ENCODE measurements at places on chromosomes 13 and 19.
A peak's percentile ranks its signal among the peaks of the same experiment; 100 is the strongest.

DNA sequence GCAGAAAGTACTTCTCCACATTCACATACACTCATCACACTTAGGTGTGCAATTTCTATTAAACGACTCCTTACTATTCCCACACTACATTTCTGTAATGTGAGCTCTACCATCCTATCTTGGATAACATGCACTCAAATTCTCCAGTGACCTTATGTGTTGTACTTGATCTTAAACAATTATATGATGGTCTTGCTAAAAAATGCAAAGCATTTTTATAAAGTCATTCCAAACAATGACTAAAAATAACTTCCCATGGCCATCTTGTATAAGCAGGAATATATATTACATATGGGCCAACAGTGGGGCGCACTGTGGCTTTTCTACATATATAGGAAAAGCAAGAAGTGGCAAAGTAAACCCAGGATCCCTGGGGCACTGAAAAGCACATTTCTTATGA is 155.5 kb downstream of the FLT1 start:
- no peak for DNase-seq

DNA sequence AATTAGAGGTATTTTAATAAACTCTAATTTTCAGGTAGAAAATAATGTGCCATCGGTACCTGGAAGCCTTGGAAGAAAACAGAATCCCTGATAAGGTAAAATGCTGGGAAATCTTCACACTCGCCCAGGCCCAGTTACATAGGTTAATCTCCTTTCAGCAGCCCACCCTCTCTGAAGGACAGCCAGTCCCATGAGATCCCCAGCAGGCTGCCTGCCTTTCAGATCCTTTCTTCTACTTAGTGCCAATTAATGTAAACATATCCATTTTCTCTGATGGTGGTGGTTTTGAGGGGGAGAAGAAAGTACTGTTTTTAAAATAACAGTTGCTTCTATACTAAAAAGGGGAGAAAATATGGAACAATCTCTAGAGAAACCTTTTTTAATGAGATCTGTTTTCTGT is 12.2 kb downstream of the SMAD9 start:
- no peak for DNase-seq

DNA sequence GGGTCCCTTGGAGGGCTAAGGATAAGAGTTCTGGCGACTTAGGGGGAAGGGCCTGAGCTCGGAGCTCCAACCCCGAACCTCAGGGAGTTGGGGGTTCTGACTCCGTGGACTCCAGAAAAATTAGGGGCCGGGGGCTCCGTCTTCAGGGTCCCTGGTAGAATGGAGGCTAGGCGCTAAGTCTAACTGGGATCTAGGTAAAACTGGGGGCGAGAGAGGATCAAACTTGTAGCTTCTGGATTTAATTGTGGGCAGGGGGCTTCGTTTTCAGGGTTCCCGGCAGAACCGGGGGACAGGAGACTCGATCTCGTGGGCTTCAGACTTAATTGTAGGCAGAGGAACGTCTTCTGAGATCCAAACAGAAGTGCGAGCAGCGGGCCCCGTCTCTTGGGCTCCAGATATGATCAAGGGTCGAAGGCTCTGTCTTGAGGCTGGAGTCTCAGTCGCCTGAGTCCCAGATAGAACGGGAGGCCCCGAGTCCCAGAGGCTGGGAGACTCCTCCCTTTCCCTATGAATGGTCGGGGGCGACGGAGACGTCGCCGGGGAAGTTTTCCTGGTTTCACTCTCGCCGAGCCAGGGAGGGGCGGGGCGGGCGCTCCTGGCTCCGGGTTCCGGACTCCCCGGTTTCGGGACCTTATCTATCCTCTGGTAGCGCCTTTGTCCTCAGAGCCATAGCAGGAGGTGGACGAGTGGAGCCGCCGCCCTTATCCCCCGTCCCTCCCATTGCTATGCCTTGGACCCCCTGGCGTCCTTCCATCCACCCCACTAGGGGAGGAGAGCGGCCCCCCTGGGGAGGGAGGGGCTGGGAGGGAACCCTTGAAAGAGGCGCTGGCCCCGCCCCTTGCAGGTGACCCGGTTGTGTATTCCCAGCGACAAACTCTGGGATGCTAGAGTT is 1.3 kb downstream of the NECTIN2 start:
- no peak for DNase-seq

- no peak for DNase-seq
These were observed 70.6 kb upstream of the C13orf46 start for GRCh38 chr13:114044486-114044885.

DNA sequence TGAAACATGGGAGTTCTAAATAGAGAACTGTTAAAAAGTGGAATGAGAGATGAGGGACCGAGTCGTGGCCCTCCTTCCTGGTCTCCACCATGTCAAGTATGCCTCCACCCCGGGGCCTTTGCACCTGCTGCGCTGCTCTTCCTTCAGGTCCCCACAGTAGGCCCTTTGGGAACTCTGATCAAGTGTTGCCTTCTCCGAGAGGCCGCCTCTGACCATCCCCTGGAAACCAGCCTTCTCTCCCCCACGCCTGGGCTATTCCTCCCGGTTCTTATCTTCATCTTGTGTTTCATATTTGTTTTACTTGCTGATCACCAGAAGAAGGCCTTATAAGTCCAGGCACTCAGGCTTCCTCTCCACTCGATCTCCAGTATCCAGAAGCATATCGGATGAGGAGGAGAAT is 40.0 kb downstream of the IRS2 start:
- DNase-seq, result no peak

DNA sequence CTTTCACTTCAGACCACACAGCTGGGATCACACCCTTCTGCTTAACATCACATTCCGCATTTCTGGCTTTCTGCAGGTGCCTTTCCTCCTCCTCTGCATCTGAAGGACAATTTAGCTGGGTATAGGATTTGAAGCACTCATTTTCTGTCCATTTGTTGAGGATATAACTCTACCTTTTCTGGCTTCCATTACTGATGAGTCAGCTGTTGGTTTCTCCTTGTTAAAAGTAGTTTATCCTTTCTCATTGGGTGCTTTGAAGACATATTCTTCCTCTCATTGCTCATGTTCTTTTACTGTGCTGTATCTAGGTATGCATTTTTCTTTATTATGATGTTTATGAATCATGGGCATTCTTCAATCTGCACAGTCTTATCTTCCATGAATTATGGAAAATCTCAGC is 199.3 kb upstream of the SOX1 start:
- DNase-seq, result no peak

GRCh38 chr13:106523576-106523975 is 11.9 kb downstream of the EFNB2 start:
- DNase-seq, result no peak

DNA sequence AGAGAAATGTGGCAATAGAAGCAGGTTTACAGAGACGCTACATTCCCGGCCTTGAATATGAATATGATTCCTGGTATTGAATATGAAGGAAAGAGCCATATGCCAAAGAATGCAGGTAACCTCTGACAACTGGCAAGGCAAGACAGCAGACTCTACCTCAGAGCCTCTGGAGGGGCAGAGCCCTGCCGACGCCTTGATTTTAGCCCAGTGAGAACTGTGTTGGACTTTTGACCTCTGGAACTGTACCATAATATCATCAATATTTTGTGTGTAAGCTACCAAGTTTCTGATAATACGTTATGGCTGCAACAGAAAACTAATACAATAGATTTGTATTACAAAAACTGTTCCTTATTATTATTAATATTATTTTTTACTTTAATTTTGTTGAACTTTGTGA is 219.7 kb downstream of the FGF14 start:
- DNase-seq, result no peak

DNA sequence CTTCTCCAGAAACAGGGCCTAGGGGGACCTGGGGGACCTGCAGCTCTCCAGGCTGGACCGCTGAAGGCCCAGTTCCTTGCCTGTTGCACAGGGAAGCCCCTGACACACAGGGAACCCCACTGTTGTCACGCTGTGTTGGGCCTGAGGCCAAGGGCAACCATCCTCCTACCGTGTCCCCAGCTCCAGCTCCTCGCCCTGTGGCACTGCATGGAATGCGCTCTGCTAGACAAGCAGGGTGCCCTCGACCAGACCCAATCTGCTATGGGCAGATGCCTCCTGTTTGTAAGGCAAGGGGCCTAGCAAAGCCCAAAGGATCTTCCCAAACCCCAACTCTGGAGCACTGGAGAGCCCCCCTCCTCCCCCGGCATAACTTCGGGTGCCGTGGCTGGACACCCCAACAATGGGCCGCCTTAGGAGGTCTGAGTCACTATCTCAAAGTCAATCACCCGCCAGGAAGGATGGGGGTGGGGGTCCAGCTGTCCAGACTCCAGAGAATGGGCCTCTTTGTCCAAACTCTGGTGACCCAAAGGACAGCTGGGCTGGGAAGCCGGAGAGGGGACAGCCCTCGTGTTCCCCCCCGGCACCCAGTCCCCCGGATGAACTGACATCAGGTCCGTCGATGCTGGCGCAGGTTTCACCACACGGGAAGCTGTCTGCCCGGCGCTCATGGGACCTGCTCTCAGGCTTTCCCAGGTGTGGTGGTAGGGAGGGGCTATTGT is 3.7 kb downstream of the BRSK1 start:
- DNase-seq, result no peak

GRCh38 chr19:35766571-35767104 is 8.7 kb downstream of the PROSER3 start:
- no peak for DNase-seq

DNA sequence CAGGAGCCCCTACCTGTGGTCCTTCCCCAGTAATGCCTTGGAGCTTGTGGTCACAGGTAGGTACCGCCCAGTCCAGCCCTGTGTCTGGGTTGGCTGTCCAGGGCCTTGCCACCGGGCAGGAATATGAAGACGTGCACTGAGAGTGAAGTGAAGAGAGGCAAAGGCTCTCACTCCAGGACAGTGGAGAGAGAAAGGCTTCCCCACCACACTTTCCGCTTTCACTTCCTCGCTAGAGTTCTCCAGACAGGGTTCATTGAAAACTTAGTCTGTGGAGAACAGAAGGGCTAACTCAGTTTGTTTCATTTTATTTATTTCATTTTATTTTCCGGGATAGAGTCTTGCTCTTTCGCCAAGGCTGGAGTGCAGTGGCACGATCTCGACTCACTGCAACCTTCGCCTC is 14.2 kb downstream of the FCAR start:
- no peak for DNase-seq

DNA sequence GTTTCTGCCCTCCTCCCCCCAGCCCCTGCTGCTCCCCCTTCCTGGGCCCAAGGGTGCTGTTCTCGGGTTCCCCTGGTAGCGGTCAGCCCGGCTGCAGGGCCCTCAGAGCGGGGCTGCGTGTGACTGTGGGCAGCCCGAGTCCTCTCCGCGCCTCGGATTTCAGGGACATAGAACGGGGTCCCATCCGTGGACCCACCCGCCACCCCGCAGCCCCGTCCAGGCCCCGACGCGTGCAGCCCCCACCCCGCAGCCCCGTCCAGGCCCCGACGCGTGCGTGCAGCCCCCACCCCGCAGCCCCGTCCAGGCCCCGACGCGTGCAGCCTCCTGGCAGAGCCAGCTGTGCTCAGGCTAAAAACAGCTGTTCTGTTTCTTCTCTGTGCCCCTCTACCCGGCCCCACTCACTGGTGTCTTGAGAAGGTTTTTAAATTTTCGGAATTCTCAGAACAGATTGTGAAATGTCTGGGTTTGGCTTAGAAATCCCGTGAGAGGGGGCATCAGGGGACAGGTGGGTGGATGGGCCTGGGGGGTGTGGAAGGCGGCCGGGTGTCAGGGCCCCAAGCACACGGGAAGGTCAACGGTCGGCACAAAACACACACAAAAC is 5.5 kb upstream of the PRTN3 start:
- no peak for DNase-seq

GRCh38 chr13:33202644-33203169 is 82.8 kb downstream of the STARD13 start:
- DNase-seq, result no peak

DNA sequence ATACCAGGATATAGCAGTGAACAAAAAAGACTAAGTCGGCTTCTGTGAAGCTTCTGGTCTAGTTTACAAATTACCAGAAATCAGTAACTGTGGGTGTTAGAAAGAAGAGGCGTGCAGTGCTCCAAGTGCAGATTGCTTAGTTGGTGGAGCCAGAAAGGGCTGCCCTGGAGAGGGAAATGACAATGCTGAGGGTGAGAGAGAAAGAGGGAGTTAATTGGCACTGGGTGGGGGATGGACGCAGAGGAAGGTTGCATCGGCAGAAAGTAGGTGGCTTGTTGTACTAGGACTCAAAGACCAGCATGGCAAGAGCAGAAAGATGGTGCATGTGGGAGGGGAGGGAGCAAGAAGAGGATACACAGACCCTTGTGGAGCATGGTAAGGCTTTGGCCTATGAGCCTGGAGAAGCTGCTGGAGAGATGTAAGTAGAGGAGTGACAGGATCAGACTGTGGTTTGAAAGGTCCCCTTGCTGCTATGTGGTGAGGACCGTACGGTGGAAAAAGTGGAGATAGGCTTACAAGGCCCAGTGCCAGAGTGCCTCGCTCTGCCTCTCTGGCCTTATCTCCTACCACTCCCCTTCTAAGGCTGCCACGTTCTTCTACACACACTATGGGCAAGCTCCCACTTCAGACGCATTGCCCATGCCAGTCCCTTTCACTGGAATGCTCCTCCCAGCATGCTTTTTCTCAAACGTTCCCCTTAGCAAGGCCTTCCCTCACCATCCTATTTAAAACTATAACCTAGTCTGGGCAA is 13.5 kb downstream of the SMG9 start:
- DNase-seq, result no peak

DNA sequence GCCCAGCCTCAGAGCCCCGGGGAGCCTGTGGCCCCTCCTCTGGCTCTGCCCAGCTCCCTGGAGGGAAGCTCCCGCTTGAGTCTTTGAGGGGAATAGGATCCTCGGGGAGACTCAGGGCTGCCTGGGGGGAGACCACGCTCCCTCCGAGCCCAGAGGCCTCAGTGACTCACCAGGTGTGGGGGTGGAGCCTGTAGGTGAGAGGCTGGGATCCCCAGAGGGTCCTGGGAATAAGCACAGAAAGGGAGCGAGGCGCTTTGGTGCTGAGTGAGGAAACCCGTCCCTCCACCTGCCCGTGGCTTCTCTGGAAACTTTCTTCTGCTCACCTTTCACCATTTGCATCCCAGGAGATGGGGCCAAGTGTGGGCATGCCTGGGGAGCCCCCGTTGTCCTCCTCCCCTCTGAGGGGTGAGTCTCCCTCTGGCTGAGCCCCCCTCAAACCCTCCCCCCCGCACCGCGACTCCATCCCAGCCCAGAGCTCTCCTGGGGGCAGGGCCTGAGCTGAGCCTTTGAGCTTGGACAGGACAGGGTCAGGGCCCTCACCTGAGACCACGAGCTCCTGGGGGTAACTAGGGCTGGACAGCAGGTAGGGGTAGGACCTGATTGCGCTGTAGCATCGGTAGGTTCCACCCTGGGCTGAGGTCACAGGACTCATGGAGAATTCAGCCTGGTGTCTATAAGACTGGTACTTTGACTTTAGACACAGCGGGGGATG is 2.7 kb downstream of the LILRB5 start:
- DNase-seq, result no peak

GRCh38 chr19:9791552-9792205 is 23.1 kb upstream of the ZNF846 start:
- peak; percentile 92 for DNase-seq

GRCh38 chr13:83895994-83896580 is 13.8 kb upstream of the SLITRK1 start:
- no peak for DNase-seq

Data from AG09319 (cell line).